ENCODE measurements at places on chromosomes 7 and 10. TPM values are rescaled to one million over a fixed set of nuclear protein-coding genes. Genes with fewer than 3 reads are reported as not detected.
A peak's percentile ranks its signal among the peaks of the same experiment; 100 is the strongest.

DNAH11 gene
- total RNA-seq, result 1.3 TPM

HOGA1 gene
- total RNA-seq, result not detected

DNA sequence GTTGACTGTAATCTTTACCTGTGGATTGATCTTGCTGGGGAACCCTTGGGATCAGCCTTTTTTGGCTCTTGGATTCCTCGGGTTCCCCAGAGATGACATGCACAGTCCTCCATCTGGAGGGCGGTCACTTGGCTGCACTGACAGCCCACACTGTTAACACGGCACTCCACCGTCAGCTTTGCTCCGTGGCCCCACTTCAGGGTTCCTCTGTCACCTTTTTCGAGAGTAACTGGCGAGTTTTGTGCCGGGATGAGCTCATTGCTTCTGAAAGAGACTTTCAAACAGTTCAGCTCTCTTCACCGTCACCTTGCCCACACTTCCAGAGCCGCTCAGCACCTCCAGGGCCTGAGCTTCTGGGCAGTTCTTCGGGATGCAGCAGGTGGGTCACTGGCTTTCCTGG lies 42.4 kb downstream of the PROSER2 start:
- no peak for DNase-seq

PHYHIPL gene
- total RNA-seq, result not detected

DNA sequence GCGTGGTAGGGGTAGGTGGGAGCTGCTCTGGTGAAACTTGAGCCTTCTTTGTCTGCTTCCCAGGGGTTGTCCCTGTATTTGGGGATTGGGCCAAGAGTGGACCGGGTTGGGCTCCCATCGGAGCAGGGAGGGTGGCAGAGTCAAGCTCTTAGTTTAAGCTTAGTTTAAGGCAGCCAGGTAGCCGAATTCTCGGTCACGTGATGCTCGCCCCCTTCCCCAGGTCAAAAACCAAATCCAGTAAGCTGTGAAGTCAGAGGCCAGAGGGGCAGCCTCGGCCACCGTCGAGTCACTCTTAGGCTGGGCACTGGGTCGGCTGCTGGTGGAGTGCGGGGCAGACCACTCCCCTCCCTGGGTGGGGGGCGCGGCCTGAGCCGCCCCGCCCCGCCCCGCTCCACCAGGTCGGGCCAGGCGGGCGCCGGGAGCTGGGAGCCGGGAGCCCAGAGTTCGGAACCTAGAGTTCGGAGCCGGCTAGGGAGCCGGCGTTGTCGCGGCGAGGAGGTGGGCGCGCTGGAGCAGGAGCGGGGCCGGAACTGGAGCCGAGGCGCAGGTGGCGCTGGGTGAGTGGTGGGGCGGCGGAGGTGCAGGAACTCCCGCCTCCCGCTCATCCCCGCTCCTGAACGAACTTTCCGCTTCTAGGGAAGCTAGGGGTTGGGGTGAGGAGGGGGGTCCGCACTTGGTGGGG lies 2.8 kb upstream of the LZTS2 start:
- peak; percentile 43 for DNase-seq

PPP1R3C gene
- total RNA-seq, result not detected

SERPINE1 gene
- total RNA-seq, result 0.27 TPM

DNA sequence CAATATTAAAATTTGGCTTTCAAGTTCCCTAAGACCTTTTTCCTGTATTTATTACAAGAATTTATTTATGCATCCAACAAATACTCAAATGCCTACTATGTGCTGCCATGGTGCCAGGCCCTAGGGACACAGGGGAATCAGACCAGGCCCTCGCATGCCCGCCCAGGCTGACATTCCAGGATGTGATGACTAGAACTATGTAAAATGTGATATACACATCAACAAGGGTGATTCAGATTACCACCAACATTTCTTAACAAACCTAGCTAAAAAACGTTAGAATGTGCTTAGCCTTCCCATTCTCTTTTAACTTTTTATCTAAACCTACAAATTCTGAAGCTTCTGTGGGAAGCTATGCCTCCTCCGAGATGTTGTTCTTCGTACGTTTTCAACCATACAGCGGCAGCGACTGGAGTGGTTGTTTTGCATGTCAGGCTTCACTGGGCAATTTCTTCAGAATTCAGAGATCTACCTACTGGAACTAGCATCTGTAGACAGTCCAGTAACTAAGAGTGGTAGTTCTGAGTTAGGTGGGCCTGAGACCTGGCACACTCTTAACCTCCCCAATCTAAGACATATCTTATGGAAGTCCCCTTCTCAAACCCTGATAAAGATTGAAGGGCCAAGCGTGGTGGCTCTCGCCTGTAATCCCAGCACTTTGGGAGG lies 22.1 kb downstream of the GNA12 start:
- DNase-seq, result no peak

WDR86 gene
- total RNA-seq, result 0.29 TPM

DNA sequence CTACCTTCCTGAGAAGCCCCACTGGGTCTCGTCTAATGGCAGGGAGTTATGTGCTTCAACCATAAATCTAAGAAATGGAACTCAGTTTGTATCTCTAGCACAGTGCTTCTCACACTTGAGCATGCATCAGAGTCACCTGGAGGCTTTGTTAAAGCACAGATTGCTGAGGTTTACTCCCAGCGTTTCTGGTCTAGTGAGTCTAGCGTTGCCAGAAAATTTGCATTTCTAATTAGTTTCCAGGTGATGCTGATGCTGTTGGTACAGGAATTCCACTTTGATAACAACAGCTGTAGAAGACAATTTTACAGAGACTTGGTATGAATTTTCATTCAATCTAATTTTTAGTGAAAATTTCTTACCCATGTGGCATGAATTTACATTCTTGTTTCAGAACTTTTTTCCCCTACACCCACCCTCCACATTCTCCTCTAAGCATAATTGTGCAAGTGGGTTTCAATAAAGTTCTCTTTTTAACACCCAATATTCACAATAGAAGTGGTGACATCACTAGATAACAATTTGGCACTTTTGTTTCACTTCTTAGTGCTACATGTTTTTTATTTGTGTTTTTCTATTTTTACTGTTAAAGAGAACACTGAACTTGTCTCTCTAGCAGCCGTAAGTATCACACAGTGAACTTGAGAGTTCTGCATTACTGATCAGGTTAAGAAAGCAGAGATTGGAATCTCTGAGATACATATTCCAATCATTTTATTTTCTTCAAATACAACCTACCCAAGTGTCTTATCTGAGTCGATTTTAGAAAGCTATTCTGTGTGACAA lies 48.4 kb upstream of the BET1 start:
- DNase-seq, result no peak

GPRIN2 gene
- not detected for total RNA-seq

DNA sequence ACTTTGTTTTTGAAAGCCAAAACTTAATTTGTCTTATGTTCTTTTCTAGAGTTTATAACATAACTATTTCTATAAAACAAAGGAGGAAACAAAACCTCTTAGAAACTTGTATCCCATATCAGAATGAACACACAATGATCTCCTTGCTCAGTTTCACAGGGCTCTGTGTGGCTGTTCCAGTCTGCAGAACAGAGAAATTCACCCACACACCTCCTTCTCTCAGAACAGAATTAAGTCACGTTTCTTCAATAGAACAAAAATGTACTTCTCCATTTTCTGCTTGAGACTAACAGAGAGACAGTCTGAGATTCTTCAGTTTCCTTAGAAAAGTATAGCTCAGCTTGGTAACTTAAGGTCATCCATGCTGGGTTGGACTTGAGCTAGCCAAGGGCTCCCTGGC lies 15.8 kb upstream of the DOCK1 start:
- DNase-seq, result no peak

- DNase-seq, result no peak
Observed at GRCh38 chr10:89389254-89389653, 3.2 kb upstream of the IFIT1 start.

DNA sequence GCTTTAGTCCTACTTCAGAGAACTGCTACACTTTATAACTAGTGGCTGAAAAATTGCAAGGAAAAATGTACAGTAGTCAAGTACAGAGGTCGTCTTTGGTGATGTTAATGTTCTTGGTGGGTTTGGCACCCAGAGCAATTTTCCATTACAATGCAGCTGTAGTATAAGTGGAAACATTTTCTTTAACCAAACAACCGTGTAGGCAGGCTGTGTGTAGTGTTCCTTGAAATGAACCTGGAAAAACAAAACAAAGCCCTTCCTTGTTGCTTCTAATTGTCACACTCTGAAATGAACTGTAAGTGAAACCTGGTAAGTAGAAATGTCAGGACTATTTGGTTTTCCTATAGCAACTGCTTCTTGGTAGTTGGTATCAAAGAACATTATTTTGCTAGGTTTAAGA lies 256.9 kb downstream of the MDFIC start:
- no peak for DNase-seq

CTBP2 gene
- not detected for total RNA-seq

DNA sequence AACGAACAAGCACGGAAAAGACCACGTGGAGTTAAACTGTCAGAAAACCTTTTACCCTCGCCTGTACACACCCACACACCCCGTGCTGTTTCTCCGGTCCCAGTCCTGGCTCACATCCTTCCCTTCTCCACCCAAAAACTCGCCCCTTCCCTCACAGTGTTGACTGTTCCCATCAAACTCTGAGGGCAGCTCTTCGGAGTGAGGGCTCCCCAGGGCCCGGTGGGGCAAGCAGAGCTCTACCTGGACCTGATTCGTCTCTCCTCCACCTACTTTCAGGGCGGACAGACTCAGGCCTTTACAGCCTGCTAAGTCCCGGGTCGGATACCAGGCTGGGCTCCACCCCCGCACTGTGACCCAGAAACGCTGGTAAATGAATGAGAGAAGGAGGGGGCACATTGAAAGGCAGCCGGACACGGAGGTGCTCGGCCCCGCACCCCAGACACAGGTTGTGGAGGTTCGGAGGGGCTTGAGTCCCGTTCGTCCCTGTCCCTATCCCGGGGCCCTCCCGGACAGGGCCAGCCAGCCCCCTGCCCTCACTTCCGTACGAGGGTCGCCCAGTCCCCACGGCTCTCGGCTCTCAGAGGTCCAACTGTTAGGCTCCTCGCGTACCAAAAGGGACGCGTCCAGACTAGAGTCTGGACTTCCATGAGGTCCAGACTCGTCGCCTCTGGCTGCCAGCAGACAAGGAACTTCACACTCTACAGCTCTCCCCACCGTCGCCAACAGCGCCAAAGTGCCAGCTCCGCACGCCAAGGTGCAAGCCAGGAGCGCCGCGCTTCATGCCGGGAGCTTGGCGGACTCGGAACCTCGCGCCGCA lies 31.7 kb upstream of the ASL start:
- peak; percentile 25 for DNase-seq

- DNase-seq, result no peak
Observed at GRCh38 chr10:27470885-27471284, 33.2 kb upstream of the RAB18 start.

ODAD2 gene
- not detected for total RNA-seq

DNA sequence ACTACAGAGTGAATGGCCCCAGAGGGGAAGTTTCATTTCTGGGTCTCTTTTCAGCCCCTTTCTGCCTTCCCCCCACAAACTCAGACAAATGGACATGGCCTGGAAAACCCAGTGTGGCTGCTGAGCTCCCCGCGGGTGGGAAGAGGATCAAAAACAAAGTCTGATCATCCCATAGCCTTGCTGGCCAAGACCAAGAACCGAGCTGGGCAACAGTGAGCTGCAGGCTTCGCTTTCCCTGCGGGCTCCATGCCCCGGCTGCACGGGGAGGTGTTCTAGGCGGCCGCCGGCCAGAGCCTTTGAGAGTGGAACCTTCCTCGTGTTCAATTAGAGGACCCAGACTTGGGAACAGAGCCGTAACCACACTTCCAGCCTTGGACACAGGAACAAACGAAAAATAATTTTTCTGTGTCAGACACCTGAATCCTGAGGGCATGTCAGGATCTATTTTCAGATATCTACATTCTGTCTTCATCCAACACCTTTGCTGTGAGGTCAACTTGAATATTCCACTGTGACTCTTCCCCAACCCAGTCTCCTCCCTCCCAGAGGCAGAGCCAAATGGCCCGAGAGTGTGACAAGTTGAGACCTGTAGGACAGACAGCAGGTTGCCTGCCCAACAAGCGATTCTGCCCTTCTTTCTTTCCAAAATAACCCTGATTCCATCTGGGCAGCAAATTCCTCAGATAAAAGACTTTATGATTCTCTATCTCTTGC lies 26.0 kb downstream of the WDR86 start:
- no peak for DNase-seq

DNA sequence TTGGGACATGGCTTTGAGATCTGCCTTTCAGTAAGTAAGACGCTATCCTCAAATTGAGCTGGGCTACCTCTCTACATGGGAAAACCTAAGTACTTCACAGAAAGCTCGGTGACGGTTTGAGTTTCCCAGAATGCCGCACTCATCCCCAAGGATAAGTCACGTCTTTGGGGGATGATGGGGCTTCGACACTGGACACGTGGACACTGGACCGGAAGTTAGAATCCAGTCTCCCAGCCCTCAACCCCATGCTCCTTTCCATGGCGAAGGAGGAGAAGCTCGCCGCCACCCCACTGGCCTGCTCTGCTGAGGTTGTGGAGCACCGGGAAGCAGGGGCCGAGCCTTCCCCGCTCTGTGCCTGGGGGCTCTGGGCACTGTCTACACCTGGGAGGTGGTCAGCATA lies 27.5 kb downstream of the PTPRE start:
- DNase-seq, result no peak

NME8 gene
- not detected for total RNA-seq

GRCh38 chr7:55794527-55794926 lies 68.0 kb downstream of the SEPTIN14 start:
- no peak for DNase-seq

- DNase-seq, result no peak
Observed at GRCh38 chr10:73628405-73628804, 12.9 kb downstream of the MYOZ1 start.

MKX gene
- total RNA-seq, result 0.04 TPM

WASL gene
- 6.2 TPM for total RNA-seq

GRCh38 chr10:125061557-125062226 lies 98.7 kb downstream of the CTBP2 start:
- no peak for DNase-seq

ACSM6 gene
- not detected for total RNA-seq

DNA sequence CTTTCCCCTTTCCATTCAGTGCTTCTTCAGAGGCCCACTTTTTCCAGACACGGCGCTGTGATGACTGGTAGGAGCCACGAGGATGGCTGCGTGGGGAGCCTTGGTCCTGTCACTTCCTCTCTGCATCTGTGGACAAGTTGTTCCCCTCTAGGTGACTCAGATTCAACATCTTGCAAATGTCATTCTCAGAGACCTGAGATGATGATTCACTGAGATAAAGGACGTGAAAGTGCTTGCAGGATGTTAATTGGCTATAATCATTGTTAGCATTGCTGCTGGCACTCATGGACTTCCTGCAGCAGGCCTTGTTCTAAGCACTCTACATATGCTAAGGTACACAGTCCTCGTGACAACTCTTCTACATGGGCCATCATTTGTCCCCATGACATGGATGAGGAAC lies 489.8 kb upstream of the ZMIZ1 start:
- no peak for DNase-seq

DNA sequence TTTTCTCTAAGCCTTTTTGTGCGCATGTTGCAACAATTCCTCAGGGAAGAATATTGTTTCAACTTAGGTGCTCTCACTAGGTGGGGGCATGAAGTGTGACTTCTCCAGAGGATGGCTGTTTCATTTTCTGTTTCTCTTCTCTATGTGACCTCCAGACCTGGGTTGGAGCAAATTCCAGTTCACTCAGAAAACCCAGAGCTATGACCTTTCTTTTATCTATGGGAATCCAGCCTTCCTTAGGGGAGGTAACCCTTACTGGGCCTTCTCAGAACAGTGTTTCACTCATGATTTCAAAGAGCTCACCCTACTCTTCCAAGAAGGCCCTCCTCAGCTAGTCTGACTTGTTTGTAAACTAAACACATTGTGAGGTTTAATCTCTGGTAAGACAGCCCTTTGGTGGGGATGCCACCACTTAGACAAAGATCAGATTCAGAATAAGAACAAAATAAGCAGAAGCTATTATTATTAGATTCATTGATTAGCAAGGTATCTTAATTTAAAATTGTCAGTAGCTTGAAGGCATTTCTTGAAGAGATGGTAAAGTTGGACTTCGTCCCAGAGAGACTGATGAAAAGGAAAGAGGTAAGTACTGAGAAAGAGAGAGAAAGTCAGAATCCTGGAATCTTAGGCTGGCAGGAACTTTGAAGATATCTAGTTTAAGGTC lies 16.6 kb upstream of the TAS2R60 start:
- DNase-seq, result no peak
